ENCODE measurements at places on chromosomes 7 and 10.

- no peak for DNase-seq
Observed at GRCh38 chr7:92133133-92133736, 1.0 kb downstream of the CYP51A1 start.

DNA sequence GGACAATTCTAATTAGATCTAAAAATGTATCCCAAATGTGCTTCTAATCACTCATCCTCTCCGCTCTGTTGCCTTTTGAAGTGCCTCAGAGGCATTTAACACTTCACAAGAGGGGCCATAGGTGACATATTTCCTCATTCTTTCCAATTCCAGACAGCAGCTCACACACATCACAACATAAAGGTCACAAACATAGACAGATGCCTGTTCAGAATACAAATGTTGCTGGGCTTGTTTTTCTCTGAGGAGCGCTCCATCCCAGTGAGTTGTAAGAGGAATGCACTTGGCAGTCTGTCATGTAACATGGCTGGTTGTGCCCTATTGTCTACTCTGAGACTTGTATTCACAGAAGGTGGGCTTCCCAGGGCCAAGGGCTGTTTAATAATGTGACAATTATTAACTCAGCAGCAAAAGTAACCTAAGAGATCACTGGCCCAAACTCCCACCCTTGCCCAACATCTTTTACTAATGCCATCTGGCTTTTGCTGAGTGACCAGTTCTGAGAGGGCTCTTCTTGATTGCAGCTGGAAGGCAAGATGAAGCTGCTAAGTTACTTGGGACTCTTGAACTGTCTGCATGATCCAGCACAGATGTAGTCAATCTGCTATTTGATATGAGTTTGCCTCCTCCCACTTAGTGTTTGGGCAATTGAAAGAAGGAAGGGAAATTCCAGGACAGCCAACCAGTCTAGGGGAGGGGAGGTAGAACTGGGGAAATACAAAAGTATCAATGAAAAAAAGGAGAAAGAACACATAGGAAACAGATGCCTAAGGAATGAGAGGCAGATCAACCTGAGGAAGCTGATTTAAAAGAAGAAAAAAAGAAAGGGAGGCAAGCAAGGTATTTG lies 13.6 kb downstream of the PON2 start:
- DNase-seq: peak; percentile 8

GRCh38 chr7:107220356-107220755 lies 51.6 kb downstream of the HBP1 start:
- no peak for DNase-seq

DNA sequence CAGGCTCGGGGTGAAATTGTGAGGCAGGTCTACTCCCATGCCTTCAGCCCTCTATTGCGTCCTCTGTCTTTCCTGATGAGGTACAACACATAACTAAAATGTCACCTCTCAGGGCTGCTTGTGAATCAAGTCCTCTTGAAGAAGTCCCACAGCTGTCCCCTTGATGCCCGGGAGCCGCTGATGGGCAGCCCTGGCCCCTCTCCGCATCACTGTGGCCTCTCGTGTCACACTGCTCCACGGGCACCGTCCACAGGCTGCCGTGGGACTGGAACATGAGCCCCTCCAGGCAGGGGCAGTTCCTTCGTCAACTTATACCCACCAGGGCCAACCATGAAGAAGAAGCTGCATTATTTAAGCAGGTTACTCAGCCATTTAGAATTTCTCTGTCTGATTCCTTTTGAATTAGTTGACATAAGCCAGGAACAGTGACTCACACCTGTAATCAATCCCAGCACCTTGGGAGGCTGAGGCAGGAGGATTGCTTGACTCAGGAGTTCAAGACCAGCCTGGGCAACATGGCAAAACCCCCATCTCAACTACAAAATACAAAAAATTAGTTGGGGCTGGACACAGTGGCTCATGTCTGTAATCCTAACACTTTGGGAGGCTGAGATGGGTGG lies 58.5 kb upstream of the UBE3C start:
- DNase-seq: no peak

DNA sequence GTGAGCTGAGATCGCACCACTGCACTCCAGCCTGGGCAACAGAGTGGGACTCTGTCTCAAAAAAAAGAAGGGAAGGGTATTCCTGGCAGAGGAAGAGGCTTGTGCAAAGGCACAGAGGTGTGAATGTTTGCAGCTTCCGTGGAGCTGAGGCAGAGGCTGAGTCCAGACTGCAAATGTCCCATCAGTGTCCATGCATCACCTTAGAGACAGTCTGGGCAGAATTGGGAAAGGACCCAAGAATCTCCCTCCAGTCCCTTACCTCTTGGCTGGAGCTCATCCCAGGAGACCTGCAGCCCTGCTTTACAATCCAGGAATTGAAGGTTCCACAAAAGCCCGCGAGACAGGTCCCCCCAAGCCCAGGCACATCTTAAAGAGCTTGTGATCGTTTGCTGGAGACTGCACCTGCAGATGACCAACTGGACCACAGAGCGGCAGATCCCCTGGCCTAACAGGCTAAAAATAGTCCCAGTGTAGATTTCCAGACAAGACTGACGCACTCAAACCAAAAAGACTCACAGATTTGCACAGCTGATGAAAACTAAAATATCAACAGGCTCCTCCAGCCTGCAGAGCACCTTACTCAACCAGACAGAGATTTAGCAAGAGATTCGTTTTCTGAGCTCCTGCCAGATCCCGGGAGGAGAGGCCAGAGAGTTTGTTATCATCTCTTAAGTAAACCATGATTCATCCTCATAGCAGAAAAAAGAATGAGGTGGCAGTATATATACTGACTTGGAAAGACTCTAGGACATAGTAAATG lies 22.9 kb upstream of the NANOS1 start:
- DNase-seq: no peak

DNA sequence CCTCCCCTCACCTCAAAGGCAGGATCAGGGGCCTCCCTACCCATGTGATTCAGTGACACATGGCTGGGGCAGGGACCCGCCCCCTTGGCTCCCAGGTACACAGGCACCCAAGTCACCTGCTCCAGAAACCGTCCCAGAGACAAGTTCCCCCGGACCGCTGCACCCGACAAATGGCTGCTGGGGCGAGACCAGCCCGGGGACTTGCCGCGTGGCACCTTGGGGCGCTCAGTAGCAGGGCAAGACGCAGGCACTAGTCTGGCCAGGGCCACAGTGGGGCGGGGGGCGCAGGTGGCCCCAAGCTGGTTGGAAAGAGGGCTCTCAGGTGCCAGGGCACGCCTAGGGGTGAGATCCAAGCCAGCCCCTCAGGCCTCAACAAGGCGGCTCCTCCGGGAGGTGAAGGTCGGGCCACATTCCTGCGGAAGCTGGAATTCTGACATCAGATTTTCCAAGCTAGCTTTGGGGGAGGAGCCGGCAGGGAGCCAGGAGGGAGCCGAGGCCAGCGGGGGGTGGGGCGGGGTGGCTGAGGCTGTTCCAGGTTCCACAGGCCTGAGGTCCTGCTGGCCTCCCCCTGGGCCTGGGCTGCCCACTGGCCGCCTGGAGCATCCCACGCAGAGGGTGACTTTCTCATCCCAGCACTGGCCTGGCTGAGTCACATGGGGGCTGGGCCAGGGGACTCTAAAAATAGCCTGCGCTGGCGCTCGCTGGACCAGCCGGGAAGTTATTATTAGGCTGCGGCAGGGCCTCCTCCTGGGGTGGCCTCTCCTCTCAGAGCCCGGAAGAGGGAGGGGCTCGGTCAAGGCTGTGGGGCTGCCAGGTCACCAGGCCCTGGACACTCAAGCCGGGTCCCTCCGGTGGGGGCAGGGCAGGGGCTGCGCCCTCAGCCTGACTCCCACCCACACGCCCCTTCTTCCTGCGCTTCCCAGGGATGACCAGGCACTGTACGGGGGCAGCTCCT lies 20.5 kb upstream of the INPP5A start:
- no peak for DNase-seq

DNA sequence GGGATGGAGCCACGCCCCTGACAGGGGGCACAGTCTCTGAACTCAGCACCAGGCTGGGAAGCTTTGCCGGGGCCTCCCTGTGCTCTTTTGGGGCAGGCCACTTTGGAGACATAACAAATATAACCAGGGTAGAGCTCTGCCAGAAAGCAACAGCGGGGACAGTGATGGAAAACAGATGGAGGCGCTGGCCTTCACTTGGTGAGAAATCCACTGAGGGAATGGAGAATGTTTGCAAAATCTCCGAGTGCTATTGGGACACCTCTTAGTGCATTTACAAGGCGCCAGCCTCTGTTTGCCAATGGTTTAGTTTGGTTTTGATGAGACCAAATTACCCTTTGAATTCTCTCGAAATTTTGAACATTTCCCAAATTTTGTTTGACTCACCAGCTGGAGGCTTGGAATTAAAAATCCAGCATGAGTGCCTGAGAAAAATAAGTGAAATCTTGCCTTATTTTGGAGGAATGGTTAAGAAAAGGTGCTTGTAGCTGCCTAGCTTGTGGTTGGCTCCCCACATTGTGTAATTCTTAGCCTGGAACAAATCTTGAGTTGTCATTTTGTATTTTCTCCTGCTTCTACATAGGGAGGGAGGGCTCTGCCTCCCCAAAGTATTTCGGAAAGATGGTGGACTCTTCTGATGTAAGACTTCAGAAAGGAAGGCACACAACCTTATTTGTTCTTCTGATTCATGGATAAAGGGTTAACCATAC lies 980.5 kb downstream of the LRMDA start:
- no peak for DNase-seq

DNA sequence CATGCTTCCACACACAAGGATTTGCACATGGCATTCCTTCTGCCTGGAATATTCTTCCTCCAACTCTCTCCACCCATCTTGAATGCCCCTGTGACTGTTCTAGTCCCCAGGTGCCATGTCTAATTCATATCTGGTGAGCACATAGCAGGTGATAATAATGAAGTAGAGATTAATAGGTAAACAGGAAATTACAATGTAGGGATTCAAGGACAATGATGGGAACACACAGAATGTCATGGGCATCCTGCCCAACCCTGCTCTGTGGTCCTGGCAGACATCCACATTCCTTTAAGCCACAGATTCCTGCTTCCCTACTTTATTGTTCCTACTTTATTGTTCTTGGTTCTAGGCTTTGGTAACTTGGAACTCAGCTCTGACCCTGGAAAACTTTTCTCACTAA lies 115.8 kb downstream of the THSD7A start:
- DNase-seq: no peak

DNA sequence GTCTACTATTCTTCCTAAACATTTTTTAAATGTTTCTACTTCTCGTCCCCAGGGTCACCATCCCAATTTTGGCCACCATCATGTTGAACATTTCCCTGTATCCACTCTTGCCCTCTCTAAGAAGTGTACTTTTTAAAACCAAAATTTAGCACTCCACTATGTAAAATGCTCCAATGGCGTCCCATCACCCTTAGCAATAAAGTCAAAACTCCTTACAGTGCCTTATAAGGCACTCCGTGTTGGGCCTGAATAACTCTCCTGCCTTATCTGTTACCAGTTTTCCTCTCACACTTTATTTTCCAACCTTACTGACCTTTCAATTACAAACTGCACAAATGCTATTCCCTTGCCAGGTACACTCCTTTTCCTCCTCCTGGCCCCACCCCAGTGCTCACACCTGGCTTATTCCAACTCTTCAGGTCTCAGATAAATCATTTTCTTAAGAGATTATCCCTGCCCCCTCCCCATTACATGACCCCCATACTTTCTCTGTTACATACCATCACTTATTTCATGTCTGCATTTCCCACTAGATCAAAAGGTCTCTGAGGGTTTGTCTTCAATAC lies 1.3 kb downstream of the TMEM168 start:
- no peak for DNase-seq

DNA sequence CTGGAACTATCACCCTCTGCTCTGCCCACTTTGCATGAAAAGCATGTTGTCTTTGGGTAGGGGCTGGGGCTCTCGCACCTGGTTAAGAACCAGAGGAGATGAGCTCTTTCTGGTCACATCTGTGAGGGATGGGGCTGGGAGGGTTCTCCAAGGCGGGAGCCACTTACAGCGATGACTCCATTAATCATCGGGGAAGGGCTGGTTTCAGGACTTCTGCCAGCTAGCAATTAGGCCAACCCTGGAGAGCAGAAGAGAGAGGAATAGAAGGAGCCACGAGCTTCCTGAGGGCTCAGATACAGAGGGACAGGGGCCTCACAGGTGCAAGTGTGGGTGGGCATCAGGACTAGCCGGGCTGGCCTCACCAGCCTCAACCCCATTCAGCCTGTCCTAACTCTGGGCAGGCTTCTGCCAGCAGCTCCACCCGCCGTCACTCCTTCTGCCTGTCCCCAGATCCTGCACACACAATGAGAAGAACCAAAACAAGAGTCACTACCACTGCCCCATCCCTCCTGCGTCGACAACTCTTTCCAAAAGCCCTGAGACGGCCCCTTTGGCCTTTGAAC lies 8.4 kb downstream of the AQP1 start:
- DNase-seq: no peak

DNA sequence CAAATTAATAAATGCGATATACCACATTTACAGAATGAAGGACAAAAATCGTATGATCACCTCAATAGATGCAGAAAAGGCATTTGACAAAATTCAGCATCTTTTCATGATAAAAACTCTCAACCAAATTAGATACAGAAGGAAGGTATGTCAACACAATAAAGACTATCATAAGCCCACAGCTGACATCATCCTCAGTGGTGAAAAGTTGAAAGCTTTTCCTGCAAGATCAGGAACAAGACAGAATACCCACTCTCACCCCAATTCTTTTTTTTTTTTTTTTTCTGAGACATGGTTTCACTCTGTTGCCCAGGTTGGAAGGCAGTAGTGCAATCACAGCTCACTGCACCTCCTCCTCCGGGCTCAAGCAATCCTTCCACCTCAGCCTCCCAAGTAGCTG lies 67.2 kb downstream of the TPST1 start:
- DNase-seq: no peak

DNA sequence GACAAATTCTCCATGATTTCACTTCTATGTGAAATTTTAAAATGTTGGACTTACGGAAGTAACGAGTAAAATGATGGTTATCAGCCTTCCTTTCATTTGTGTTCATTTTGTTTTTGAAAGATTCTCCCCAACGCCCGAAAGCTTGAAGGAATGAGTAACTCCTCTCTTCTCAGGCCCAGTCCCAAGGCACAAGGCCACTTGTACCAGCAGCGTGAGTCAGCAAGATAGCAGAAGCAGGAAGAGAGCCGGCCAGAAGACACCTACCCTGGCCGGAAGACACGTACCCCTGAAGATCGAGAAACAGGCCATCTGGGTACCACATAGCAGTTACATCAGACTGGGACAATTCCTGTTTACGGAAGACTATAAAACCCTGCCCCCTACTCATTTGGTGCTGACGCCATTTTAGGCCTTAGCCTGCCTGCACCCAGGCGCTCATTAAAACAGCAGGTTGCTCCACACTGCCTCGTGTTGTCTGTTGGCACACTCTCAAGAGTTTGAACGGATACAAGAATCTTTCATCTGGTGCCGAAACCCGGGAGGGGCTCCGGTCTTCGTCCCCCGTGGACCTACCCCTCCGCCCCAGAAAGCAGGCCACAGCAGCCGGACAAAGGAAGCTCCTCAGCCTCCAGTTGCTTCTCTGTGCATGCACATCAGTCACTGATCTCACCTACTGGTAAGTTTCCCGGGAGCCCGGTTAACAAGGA lies 60.4 kb downstream of the LRRC17 start:
- DNase-seq: no peak

GRCh38 chr10:47423476-47423875 lies 39.4 kb upstream of the ZNF488 start:
- DNase-seq: no peak

All from NCI-H2107 (cell line).